RKO (cell line): ENCODE measurements at places on chromosomes 4 and X.

DNA sequence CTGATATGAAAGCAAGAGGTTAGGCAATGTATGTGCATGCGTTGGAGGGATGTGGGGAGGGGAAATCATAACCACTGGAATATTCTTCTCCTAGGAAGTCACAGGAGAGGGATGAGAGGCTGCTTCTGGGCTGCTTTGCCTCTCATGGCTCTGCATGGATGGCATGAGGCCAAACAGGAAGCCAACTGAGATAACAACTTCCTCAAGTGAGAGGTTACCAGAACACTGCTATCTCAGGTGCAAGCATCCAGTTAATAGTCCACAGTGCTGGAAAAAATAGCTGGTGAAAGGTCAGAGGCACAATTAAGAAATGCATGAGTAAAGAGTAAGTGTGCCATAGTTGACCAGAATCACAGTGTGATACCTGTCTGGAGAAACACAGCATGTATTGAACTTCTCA lies 113.3 kb downstream of the ELOVL6 start:
- DNase-seq: no peak

- DNase-seq: no peak
Observed at GRCh38 chrX:8179656-8180055, 8.6 kb upstream of the VCX2 start.

DNA sequence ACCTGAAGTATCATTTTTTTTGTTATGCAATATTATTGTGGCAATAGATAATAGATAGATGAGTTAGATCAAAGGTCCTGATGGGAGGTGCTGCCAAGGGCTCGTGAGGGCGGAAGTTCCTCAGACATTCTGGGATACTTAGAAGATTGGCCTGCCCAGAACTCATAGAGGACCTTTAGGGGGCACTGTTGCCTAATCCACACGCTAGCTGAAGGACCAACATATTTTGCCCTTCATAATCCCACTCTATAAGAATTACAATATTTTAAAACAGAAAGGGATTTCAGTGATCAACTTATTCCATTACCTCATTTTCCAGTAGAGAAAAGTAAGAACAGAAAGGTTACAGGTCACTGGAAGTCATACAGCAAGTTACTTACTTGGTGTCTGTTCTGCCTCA lies 22.9 kb upstream of the COX7B2 start:
- DNase-seq: no peak

- DNase-seq: no peak
Observed at GRCh38 chrX:56268888-56269287, 36.7 kb downstream of the KLF8 start.

- no peak for DNase-seq
Observed at GRCh38 chrX:40008791-40009461, 88.8 kb downstream of the BCOR start.
